NCI-H524 treated with DMSO at 0.1 percent for 48 hours (cell line): ENCODE measurements at places on chromosomes 6 and 20.

GRCh38 chr6:152636021-152636608 is 1.0 kb downstream of the SYNE1 start:
- DNase-seq: peak; percentile 18

GRCh38 chr20:11754451-11754850 is 163.2 kb upstream of the BTBD3 start:
- no peak for DNase-seq

GRCh38 chr6:145704143-145704781 is 31.1 kb downstream of the EPM2A start:
- no peak for DNase-seq

- no peak for DNase-seq
These were observed 871 bp upstream of the SYNDIG1 start for GRCh38 chr20:24468401-24469115.

DNA sequence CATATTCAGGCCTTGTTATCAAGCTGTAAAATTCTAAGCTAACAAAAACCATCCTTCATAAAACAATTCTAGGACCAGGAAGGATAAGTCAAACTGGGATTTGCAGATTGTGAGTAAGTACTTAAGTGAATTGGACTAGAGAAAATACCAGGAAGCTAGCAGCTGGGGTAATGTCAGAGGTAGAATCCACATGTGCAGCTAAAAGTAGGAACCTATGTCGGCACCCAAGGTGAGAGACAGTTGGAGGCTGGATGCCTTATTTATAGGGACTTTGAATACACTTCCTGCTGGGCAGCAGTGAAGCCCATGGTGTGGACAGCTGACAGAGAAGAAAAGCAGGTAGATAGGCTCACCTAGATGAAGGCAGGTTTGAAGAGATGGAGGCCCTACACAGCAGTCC is 127.3 kb downstream of the FLRT3 start:
- no peak for DNase-seq

DNA sequence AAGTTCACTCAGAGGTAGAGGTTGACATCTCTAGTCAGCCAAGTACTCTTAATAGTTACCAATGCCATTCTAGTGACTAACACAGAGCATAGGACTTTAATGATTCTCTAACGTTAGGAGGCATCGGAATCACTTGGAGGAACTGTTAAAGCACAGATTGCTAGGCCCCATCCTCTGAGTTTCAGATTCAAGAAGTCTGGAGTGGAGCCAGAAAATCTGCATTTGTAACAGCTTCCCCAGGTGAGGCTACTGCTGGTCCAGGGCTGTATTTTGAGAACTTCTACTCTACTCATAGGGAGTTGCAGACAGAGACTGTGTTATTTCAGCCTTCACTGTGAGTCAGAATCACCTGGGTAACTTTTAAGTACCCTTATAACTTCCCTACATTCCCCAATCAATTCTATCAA is 5.7 kb downstream of the LMBRD1 start:
- no peak for DNase-seq

DNA sequence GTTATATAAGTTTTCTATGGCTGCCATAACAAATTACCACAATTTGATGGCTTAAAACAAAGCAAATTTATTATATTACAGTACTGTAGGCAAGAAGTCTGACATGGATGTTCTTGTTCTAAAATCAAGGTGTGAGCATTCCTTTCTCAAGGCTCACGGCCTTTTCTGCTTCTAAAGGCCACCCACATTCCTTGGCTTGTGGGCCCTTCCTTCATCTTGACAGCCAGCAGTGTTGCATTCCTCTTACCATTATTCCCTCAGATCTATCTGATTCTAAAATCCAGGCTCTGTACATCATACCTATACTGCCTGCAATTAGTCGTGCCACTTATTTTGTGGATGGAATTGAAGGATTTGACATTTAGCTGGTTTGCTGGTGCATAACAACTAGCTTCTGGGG is 3.6 kb downstream of the CNBD2 start:
- DNase-seq: no peak

- no peak for DNase-seq
These were observed 1.9 kb downstream of the BCL2L1 start for GRCh38 chr20:31720486-31721407.

DNA sequence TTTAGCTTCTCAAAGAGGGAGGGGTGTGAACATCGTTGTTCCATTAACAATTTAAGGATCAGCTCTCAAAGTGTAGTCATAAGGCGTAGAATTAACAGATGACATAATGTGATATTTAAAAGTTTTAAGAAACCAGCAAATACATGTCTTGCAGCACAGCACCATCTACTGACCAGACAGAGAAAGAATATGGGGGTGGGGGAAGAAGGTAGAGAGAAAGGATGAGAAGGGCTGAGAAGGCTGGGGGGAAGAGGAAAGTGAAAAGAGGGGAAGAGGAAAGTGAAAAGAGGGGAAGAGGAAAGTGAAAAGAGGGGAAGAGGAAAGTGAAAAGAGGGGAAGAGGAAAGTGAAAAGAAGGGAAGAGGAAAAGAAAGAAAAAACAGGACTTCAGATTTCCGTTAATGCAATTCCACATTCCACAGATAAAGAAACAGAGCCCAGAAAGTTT is 80.9 kb downstream of the HAO1 start:
- DNase-seq: no peak

- no peak for DNase-seq
These were observed 23.3 kb downstream of the C20orf173 start for GRCh38 chr20:35506179-35506578.

DNA sequence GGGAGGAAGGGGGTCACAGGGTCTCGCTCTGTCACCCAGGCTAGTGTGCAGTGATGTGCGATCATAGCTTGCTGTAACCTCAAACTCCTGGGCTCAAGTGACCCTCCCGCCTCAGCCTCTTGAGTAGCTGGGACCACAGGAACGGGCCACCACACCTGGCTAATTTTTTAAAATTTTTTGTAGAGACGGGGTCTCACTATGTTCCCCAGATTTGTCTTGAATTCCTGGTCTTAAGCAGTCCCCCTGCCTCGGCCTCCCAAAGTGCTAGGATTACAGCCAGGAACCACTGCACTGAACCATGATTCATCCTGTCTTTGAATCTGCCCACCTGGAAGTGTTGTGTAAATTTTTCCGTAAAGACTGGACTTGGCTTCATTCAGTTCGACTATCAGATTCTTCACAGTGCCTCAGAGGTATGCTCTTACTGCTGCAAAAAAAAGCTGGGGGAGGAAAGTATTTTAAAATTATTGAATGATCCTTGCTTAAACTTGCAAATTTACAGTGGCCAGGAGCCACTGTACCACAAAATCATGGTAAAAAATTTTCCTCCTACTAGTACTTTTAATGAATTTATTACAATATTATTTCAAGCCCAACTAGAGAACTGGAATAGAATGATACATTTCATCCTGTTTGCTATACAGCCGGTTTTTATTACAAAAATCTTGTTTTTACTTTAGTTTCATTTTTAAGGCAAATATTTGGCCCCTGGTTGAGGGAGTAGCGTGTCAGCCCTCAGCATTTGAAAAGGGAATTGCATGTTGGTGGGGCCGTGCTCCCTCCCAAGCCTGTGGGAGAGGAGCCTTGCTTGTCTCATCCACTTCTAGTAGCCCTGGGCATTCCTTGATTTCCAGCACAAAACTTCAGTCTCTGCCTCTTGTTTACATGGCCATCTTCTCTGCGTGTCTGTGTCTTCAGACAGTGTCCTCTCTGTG is 202.5 kb upstream of the SGK1 start:
- DNase-seq: no peak

- DNase-seq: no peak
These were observed 21.8 kb upstream of the LRRN4 start for GRCh38 chr20:6075428-6076219.

GRCh38 chr20:11540558-11540957 is 377.1 kb upstream of the BTBD3 start:
- no peak for DNase-seq

DNA sequence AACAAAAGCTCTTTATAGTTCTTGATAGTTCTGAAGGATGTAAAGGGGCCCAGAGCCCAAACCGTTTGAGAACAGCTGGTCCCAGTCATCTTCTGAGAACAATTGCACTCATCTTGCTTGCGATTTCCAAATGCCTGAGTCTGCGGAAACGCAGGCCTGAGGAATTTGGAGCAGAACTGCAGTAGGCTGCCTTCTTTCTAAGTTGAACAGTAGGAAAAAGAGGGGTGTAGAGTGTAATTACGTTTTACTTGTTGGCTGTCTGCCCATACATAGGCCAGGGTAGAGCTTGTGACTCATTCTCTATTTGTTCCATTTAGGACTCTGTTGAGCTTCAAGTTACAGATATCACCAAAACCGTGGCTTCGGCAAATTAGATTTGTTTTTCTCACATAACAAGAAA is 42.0 kb upstream of the KIF16B start:
- DNase-seq: no peak

DNA sequence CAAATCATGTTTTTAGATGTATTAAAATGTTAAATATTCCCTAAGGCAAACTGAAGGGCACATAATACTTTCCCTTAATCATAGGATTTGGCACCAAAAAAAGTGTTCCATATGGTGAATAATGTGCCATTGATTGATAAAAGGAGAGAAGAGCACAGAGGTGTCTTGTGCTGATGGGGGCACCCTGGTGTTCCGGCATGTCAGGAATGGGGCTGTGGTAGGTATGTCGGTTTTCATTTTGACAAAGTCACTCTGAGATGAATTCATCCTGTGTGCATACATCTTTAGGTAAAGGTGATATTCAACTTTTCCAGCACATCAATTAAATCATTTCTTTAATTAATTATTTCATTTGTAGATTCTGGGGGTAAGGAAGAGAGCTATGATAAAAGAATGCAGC is 36.8 kb downstream of the CENPW start:
- DNase-seq: no peak

GRCh38 chr6:47256361-47256760 is 53.3 kb downstream of the TNFRSF21 start:
- DNase-seq: no peak

DNA sequence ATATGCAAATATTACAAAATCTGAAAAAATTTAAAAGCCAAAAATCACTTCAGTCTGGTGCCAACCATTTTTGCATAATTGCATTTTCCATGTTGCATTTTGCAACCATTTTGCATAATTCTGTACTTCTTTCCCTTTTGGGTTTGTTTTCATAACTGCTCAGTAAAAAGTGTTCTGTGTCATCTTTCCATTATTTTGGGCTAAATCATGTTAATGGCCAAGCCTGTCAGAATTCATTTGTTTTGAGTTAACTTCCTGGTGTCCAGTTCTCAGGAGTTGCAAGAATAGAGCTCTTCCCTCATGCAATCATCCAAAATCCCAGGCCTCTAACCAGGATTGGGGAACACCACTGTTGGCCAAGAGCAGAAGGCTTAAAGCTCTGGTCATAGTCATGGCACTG is 133.6 kb downstream of the MTHFD1L start:
- no peak for DNase-seq

DNA sequence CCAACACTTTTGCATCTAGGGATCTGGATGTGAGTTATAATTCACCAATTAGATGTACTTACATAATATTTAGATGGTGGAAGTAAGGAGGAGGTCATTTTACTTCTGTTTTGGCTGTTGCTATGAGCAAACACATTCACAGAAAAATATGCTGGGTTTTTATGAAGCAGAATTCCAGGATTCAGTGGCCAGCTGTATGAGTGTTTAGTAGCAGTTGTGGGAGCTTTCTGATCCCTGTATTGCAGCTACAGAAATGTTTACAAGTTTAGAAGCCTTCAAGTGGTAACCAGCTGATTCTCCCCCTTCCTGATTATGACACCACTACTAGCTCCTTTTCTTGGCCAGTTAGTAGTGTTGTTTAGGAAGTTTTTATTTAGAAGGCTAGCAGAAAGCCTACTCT is 177.0 kb downstream of the TENT5A start:
- no peak for DNase-seq

DNA sequence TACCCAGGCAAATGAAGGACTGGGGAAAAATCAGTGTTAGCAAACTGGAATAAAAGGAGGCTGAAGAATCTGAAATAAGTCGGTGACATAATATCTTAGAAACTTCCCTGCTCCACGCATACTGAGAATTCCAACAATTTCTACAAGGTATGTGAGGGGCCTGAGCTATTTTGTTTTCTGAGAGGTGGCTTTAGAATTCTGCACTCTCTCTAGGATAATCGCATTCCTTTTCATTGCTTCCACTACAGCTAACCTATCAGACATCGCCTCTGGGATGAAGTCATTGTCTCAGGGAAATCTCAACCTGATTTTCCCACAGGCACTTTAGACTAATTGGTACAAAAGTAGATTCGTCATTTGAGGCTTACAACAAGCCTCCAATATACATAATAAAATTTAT is 740.8 kb downstream of the PHF3 start:
- no peak for DNase-seq

DNA sequence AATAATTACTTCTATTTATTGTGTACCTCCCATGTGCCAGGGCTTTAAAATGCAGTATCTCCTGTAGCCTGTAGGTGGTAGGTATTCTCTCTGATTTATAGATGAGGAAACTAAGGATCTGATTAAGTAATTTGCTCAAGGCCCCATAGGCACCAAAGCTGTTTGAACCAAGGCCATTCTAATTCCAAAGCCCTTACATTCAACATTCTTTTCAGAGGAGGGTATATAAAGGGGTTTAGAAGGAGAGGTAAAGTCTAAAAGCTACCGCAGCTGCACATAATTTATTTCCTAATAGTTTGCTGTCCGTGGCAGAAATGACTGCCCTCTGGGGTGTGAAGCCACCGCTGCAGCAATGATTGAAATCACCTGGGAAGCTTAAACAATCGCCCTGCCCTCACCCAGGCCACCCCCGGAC is 95.0 kb upstream of the FAM8A1 start:
- no peak for DNase-seq

DNA sequence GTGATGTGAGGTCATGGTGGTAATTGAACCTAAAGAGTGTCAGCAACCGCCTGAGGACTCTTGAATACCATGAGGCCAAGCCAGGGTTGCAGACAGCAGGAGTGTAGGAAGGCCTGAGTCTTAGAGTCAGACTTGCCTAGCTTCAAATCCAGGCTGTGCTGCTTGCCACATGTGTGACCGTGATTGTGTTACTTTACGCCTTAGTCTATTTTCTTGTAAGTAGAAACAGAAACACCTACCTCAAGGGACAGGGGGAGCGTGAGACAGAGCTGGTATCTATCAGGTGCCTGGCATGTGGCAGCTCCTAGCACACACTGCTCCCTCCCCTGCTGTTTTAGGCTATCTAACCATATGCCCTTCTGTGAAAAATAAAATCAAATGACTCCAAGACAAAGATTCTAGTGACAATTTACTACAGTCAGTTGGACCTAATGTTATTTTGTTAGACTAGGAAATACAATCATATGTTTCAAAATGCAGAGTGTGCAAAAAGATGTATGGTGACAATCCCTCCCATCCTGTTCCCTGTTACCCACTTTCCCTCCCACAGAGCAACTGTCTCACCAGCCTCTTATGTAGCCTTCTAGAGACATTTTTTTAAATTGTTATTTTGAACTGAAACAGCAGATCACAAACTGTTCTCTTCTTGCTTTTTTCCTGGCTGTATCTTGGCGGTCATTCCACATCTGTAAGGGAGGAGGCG is 21.7 kb downstream of the TAF8 start:
- DNase-seq: no peak

- DNase-seq: no peak
These were observed 85.5 kb upstream of the NT5E start for GRCh38 chr6:85364344-85364743.

- DNase-seq: no peak
These were observed 8.9 kb downstream of the ITPR3 start for GRCh38 chr6:33630014-33630413.

- DNase-seq: no peak
These were observed 51.1 kb downstream of the MMS22L start for GRCh38 chr6:97231911-97232310.
